ENCODE measurements at places on chromosomes 13 and 19.
A peak's percentile ranks its signal among the peaks of the same experiment; 100 is the strongest.

- no peak for DNase-seq
These were observed 3.0 kb downstream of the PCID2 start for GRCh38 chr13:113205428-113205931.

DNA sequence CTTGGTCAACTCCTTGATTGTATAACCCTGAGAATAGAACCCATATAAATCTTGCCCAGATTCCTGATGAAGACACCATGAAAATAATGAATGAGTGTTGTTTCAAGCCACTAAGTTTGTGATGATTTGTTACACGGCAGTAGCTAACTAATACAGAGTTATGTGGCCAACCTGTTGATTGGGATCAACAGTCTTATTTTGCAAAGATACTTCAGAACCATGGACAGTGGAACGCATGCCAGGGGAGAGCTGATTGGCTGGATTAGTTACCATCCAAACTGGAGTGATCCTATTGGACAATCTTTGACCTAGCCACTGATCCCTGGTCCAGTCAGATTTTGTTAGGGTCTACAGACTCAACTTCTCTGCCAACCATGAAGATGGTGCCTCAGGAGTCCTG lies 26.6 kb downstream of the CD70 start:
- no peak for DNase-seq

GRCh38 chr13:77338961-77339401 lies 12.1 kb upstream of the MYCBP2 start:
- peak; percentile 24 for DNase-seq

GRCh38 chr13:42553098-42554046 lies 20.6 kb upstream of the TNFSF11 start:
- DNase-seq, result no peak

GRCh38 chr13:43838909-43839308 lies 40.6 kb downstream of the CCDC122 start:
- no peak for DNase-seq

- peak; percentile 36 for DNase-seq
These were observed 17.5 kb upstream of the ASPDH start for GRCh38 chr19:50531171-50531612.

DNA sequence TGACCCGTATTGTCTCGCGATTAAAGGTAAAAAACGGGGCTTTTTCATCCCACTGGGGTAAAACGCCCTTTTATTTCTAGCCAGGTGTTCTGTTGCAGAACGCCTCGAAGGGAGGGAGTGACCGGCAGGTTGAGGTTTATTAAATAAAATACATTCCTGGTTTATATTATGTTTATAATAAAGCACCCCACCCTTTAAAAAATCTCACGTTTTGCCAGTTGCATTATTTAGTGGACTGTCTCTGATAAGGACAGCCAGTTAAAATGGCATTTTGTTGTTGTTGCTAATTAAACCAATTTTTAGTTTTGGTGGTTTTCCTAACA lies 25.1 kb upstream of the ZNF850 start:
- no peak for DNase-seq

GRCh38 chr19:51926426-51926783 lies 867 bp upstream of the ZNF613 start:
- DNase-seq, result no peak

DNA sequence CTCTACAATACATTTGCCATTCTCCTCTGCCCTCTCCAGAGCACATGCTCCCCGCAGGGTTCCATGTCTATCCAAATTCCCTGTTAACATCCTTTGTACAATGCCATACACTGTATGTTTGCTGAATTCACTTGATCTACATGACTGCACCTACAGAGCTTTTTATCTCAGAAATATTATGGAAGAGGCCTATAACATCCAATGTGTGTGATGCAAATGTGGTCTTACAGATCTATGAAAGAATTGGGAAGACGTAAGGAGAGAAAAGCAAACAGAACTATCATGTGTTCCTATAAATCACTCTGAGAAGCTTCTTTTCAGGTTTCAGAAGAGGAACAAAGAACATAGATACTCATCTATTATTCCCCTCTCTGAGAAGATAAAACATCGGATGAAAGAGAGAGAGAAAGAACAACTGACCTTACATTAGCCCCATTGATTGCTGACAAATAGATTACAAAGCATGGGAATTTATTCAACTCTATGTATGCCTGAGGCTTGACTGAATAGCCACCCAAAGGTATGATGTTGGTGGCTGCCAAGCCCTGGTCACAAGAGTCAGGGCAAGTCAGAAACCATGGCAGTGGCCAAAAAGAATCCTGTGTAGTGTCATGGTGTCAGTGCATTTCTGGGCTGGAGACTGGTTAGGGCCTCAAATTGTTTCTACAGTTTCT lies 425.2 kb downstream of the FOXO1 start:
- DNase-seq, result no peak

DNA sequence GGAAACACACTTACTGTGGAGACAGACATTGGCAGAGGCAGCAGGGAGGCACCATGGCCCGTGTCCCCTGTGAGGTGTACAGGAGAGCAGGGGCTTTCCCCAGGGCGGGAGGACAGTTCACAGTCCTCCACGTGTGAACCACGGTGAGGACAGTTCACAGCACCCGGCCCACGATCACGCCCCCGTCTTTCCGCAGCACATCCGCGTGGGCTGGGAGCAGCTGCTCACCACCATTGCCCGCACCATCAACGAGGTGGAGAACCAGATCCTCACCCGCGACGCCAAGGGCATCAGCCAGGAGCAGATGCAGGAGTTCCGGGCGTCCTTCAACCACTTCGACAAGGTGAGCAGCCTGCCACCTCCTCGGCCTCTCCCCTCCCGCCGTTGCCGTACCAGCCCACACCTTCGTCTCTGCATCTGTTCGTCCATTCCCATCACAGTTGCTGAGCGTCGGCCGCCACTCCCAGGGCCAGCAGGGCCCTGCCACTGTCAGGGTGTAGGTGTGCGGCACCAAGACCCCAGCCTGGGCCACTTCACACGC lies 17.4 kb downstream of the CAPN12 start:
- DNase-seq, result no peak

DNA sequence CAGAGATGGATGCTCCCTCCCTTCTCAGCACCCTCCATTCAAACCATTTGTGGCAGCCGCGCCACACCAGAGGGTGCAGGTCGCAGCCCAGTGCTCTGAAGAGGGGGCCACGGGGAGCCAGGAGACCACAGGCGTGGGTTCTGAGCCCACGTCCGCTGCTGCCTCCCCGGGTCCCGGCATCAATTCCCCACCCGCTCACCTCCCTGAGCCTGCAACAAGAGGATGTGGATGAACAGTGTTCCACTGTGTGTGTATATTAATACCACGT lies 120.1 kb upstream of the VSTM2B start:
- no peak for DNase-seq

DNA sequence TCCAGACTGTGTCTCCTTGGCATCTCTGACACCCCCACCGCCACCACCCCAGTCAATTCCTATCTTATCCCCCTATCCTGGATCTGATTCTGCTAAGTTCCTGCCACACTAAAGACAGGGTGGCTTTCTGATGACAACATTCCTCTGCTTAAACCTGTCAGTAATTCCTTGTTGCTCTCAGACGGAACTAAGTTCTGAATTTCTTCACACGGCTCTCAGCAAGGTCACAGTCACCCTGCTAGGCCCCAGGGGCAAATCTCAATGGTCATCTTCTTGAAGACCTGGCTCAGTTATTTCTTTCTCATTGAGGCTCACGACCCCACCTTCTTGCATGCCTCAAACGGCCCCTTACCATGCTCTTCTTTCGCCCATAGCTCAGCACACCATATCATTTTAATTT lies 7.6 kb downstream of the ALOX5AP start:
- no peak for DNase-seq

- no peak for DNase-seq
These were observed 71.9 kb downstream of the FLT1 start for GRCh38 chr13:28423010-28423409.

DNA sequence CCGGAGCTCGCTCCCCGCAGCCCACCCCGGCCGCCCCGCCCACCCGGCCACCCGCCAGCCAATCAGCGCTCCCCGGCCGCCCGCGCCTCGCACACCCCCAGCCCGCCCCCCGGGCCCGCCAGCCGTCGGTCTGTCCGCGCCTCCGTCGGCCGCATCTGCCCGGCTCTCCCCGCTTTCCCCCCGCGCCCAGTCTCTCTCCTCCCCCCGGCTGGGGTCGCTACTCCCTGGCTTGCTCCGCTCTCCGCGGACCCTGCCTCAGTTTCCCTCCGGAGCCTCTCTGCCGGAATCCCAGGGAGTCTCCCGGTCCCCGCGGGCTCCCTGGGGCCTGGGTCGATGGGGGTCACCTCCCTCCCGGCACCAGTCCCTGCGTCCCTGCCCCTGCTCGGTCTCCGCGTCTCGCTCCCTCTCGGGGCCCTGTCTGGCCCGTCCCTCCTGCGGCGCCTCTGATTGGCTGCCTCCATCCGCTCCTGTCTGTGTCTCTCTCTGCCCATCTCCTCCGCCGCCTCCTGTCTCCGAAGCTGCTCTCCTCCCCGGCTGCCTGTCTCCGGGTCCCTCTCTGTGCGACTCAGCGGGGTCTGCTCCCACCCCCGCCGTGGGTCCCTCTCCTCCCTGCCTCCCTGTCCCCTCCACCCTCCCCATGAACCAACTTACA lies 484 bp downstream of the IL11 start:
- peak; percentile 77 for DNase-seq

DNA sequence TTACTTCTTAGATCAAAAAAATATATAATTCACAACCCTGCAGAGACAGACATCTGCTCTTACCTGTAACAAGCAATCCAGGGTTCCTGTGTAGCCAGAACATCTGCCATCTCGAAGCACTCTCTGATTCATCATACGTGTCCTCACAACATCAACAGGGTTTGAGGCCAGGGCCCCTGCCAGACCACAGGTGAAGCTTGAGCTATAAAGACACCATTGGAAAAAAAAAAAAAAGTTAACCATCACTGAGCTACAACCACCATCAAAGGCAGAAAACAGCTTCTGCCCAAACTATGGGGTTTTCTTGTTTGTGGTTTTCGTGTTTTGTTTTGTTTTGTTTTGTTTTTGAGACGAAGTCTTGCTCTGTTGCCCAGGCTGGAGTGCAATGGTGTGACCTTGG lies 19.3 kb downstream of the SLC25A30 start:
- no peak for DNase-seq

GRCh38 chr13:109406376-109406992 lies 379.9 kb downstream of the IRS2 start:
- DNase-seq, result no peak

- DNase-seq, result no peak
These were observed 1045.6 kb upstream of the PCDH9 start for GRCh38 chr13:68275758-68276157.

- no peak for DNase-seq
These were observed 30.8 kb upstream of the USE1 start for GRCh38 chr19:17184371-17184841.

GRCh38 chr19:7349231-7349591 lies 474 bp downstream of the ARHGEF18 start:
- DNase-seq, result no peak

DNA sequence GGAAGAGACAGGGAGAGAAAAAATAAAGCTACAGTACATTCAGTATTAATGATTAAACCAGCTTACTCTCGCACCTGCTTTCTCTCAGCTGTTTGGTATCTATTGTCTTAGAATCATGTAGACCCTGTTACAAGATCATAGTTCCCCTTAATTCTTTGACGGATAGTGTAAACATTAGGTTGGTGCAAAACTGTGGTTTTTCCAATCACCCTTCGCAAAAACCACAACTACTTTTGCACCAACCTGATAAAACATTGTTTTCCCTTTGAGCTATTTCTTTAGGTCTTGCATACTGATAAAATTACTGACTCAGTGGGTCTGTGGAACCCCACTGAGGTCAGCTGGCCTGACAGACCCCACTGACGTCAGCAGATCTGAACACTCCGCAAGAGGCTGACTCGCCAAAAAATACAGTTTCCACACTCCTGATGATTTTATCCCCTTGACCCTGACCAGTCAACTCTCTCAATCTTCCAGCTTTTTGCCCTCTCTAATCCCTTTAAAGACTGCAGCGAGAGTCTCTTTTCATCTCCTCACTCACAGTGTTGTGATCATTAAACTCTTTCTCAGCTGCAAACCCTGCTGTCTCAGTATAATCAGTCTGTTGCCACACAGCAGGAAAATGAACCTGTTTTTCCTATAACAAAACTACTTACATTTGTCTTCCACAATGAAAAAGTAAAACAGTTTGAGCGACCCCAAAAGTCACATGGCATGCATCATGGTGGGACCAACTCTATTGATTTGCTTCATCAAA lies 123.9 kb downstream of the SLITRK6 start:
- DNase-seq, result no peak

GRCh38 chr19:18119013-18119716 lies 21.6 kb downstream of the MAST3 start:
- no peak for DNase-seq

GRCh38 chr19:43699506-43700394 lies 16.1 kb upstream of the IRGC start:
- DNase-seq, result peak; percentile 62

DNA sequence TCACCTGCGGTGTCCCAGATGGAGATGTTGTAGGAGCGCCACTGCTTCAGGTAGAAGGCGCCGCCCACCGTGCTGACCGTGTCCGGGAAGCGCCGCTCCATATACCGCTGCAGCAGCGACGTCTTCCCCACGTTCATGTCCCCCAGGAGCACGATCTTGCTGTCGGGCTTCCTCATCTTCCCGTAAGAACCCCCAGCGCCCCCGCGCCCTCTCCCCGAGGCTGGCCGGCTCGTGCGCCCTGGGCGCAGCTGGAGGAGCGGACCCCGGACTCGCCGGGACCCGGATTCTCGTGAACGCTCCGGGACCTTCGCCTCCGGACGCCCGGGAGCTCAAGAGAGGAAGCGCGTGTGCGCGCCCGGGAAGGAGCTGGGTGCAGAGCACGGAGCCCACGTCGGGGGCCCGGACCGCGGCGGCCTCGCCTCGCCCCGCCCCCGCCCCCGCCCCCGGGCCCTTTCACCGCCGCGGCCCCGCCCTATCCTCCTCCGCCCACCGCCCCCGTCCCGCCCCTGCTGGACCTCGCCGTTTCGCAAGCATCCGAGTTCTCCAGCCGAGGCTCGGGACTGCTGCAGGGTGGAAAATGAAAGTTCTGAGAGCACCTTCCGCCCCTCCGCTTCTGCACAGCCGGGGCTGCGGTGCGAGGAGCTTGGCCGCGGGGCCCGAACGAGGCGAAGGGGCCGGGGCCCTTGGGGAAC lies at the start of gene RAB20:
TSS of gene RAB20 (minus strand) at position 379 of the 692 bp plus-strand sequence. CDS start at position 176, 203 bp downstream.
- peak; percentile 80 for DNase-seq

DNA sequence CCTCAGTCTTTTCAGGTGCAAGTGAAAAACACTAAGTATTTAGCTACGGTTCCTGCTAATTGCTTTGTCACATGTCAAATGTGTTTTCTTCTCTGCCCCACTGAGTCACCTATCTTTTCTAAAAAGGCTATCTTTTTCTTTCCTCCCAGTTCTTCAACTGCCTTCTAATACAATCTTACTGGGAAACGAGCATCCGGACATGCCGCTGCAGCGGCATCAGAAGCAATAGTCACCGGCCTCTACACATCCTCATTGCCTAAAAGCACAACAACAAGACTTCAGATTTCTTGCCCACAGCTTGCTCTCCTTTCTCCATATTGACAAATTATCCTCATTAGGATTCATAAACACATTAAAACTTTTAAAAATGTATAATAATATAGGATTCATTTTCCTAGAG lies 1.2 kb downstream of the PCDH9 start:
- peak; percentile 44 for DNase-seq

GRCh38 chr13:42011601-42012350 lies 36.7 kb upstream of the DGKH start:
- no peak for DNase-seq
